ENCODE measurements at places on chromosomes 5 and 9. TPM values are rescaled to one million over a fixed set of nuclear protein-coding genes. Genes with fewer than 3 reads are reported as not detected.

The TCERG1 gene
- 68.1 TPM for total RNA-seq

The CATSPER3 gene
- total RNA-seq = not detected

DNA sequence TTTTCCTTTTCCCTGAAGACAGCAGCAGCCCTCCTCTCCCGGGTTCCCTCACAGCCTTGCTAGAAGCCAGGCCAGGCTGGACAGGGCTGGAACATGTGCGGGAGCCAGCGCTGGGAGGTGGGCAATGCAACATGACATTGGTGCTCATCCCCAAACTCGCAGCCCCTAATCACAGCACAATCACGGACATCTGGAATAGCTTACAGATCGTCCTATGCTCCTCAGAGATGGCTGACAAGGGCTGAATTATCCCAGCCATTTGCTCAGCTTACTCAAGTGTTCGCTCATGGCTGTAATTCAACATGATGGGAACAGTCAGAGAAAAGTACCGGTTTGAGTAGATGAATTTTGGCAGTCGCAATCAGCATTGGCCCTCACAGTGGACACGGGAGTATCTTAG lies 49.8 kb downstream of the FSTL4 start:
- H3K4me1 ChIP-seq = no peaks in the 10 kb centered on the region
- H3K27ac ChIP-seq = no peak overlapping the region
- no peak for DNase-seq

The TAF11L5 gene
- total RNA-seq = not detected

The SLC1A3 gene
- 42.3 TPM for total RNA-seq

The TCF7 gene
- total RNA-seq = 7.5 TPM

DNA sequence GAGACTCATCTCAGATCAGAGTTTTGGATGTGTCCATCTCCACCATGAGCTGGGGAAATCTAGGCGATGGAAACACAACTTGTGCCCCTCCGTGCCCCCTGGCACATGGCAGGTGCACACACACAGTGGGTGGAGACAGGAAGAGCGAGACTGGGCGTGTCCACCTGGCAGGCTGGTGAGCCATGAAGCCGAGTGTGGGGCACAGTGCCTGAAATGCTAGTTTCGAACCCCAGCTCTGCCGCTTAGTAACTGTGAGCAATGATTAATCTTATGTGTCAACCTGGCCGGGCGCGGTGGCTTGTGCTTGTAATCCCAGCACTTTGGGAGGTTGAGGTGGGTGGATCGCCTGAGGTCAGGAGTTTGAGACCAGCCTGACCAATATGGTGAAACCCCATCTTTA lies 80.8 kb upstream of the RNU6ATAC start:
- DNase-seq = no peak
- no peak overlapping the region for H3K4me3 ChIP-seq
- no peaks in the 10 kb centered on the region for H3K27me3 ChIP-seq

DNA sequence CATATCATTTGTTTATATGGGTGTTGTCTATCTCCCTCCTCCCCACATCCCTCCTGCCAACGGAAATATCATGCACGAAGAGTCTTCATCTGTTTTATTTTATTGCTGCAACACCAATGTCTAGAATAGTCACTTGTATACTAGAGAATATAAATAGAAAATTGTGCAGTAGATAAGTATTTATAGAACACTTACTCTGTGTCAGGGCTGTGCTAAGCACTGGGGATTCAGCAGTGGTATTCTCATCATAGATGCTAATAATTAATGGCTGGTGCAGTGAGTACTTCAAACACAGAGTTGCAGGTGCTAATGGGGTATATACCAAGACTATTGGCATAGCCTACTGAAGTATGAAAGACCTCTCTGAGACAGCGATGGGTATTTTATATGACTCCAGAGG lies 353.5 kb upstream of the CDH6 start:
- no peaks in the 10 kb centered on the region for H3K27me3 ChIP-seq
- no peaks in the 10 kb centered on the region for H3K4me1 ChIP-seq
- H3K27ac ChIP-seq = no peak overlapping the region
